ENCODE measurements at places on chromosomes 11 and 22. TPM values are rescaled to one million over a fixed set of nuclear protein-coding genes. Genes with fewer than 3 reads are reported as not detected.

DNA sequence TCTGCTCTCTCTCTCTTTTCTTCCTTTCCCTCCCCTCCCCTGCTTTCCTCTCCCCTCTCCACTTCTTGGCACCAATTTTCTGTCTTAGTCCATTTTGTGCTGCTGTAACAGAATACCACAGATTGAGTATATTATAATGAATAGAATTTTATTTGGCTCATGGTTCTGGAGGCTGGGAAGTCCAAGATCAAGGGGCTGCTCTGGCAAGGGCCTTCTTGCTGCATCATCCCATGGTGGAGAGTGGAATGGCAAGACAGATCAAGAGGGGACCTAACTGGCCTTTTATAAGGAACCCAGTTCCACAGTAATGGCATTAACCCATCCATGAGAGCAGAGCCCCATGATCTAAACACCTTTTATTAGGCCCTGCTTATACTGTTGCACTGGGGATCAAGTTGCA, 44.5 kb downstream of the ST3GAL4 start:
- DNase-seq, result no peak

- DNase-seq, result no peak
These were observed 43.9 kb downstream of the MIAT start for GRCh38 chr22:26701323-26701722.

GRCh38 chr11:18754308-18754707, 28.3 kb upstream of the IGSF22 start:
- no peak for DNase-seq

DNA sequence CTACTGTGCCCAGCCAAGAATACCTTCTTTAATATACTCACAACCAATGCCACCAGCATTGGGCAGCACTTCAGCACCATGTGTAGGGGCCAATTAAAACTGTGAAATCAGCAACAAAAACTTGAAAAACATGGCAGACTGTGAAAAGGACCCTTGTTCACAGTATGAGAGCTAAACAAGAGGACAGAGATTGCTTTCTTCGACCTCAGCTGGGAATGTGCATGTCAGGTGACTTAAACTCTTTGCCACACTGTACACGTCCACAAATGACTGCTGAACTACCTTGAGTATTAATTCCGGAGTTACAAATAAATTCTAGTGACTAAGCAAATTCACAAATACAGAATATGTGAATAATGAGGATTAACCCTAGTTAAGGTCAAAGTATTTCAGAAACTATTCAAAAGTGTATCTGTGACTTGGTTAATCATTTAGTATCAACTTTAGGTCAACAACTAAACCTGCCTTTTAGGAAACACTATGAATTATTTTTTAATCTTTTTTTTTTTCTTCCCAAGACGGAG, 33.0 kb downstream of the DDX6 start:
- no peak for DNase-seq

- DNase-seq, result peak; percentile 67
These were observed 84.8 kb downstream of the SLC1A2 start for GRCh38 chr11:35334385-35335090.

GRCh38 chr11:91921974-91922373, 302.6 kb upstream of the FAT3 start:
- no peak for DNase-seq

- no peak for DNase-seq
These were observed 11.4 kb upstream of the MUC5AC start for GRCh38 chr11:1146365-1146764.

DNA sequence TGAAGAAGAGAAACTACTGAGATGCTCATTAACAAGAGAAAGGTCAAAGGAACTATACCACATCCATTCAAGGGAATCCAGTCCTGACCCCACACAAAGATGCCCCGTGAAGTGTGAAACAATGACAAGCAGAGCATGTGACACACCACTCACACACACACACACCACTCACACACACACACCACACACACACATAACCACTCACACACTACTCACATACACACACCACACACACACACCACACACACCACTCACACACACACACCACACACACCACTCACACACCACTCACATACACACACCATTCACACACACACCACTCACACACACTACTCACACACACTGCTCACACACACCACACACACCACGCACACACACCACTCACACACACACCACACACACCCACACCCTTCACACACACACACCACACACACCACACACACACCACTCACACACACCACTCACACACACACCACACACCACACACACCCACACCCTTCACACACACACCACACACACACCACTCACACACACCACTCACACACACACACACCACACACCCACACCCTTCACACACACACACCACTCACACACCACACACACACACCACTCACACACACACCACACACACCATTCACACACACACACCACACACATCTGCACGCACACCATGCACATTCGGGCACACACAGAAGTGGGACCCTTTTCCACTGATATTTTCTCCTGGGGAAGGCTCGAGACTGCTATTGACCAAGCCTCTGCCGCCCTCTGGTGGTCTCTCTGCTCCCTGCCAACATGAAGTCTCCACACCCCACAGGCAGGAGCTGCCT, 32.0 kb upstream of the COMT start:
- peak; percentile 82 for DNase-seq

DNA sequence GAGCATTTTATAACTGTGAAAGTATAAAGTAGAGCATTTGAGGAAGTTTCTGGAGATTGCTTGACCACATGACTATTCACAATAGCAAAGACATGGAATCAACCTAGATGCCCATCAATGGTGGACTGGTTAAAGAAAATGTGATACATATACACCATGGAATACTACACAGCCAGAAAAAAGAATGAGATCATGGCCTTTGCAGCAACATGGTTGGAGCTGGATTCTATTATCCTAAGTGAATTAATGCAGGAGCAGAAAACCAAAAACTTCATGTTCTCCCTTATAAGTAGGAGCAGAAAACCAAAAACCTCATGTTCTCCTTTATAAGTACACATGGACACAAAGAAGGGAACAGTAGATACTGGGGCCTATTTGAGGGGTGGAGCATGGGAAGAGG, 30.3 kb downstream of the UVRAG start:
- no peak for DNase-seq

- peak; percentile 37 for DNase-seq
These were observed 25.3 kb upstream of the PRR5 start for GRCh38 chr22:44676441-44677352.

DNA sequence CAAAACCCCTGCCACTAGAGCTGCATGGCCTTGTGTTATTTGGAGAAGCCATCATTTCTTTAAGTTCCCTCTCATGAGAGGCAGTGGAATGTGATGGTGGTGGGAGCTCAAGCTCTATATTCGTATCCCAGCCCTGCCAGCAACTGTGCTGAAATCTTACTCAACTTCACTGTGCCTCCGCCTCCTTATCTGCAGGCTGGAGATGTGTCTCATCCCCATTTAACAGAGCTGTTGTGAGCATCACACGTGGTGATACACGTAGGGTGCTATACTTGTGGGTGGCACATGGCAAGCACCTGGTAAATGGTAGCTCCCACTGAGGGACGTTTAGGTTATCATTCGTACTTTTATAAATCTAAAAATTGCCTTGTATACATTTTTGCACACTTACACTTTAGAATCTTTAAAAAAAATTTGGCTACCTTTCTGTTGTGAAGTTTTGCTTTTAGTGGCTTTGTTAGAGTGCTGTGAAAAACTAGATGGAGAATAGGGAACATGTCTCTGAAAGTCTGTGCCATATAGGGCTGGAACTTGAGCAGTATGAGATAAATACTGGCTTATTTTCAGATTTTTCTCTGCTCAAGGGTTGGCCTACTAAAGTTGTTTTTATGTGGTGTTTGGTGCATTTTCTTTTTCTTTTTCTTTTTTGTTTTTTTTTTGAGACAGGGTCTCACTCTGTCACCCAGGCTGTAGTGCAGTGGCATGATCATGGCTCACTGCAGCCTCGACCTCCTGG, 23.2 kb downstream of the TNRC6B start:
- DNase-seq, result no peak

GRCh38 chr11:65766535-65766934, 14.2 kb downstream of the AP5B1 start:
- DNase-seq, result peak; percentile 60

DNA sequence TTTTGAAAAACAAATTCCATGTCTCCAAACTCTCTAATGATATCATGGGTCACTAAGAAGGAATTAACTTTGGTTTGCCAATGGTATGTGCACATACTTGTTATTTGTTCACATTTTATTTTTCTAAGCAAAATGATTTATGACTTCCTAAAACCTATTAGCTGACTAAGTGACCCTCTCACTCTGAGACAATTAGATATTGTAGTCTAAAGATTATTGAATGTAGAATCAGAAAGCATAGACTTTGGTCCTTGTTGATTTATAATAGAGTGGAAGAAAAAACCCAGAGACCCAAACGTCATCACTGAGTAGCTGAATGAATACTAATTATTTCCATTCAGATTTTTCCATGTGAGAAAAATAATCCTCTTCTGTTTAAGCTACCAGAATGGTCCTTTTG, 243.5 kb upstream of the ANO3 start:
- peak; percentile 54 for DNase-seq

- no peak for DNase-seq
These were observed 4.8 kb upstream of the TPH1 start for GRCh38 chr11:18050848-18051247.

- no peak for DNase-seq
These were observed 78.7 kb downstream of the COMMD9 start for GRCh38 chr11:36210529-36210928.

DNA sequence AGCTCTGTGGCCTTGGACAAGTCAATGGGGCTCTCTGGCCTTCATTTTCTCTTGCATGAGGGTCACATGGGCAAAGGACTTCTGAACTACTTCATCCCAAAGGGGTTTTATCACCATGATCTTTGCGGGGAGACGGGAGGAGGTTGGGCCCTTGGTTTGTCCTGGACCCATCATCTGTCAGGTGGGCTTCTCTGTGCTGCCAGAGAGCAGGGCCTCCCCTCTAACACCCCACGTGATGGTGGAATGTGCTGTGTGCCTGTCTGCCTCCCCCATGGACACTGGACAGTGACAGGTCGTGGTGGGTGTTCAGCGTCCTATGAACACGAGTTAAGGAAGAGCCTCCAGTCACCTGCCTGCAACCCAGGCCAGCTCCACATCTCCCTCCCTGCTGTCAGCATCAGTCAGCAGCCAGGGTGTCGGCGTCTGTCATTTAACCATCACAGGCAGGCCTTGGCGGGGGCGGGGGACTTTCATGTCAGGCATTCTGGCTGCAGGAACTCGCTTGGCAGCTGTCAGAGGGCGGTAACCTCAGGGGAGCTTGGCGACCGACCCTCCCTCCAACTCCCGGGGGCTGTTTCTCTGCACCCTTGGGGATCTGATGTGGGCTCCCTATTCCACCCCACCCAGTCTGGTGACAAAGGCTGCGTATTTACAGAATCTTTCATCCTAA, 2.6 kb upstream of the SUN2 start:
- no peak for DNase-seq

- DNase-seq, result no peak
These were observed 444.9 kb upstream of the KIRREL3 start for GRCh38 chr11:127445476-127445875.

- DNase-seq, result peak; percentile 69
These were observed 60.2 kb upstream of the PPARA start for GRCh38 chr22:46090036-46090591.

DNA sequence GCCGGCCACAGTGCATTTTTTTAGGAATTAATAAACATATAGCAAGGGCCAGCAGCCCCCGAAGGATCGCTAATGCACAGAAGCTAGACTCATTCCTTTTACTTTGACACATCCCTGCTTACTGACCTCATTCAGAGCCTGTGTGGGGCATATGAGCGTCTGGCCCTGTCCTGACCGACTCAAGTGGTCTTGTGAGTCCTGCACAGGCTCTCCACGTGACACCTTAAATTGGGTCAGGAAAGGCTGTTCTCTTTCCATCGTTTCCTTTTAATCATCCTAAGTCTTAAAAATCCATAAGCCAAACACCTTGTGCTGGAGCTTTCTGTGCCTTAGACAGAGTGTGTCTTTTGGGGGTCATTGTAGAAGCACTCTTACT, 18.6 kb downstream of the SDHAF2 start:
- no peak for DNase-seq

The OR6T1 gene
- not detected for total RNA-seq

The MMP10 gene
- total RNA-seq, result 0.97 TPM

The SCUBE1 gene
- total RNA-seq, result not detected

The GDPD4 gene
- total RNA-seq, result not detected

The SEPTIN5 gene
- total RNA-seq, result 31.5 TPM

The BATF2 gene
- 4.0 TPM for total RNA-seq

The ANO9 gene
- not detected for total RNA-seq

The CRYBB3 gene
- total RNA-seq, result not detected

The APOA5 gene
- total RNA-seq, result not detected

Measured in GM23248 (cell line).